ENCODE measurements at places on chromosomes 2 and 18.

DNA sequence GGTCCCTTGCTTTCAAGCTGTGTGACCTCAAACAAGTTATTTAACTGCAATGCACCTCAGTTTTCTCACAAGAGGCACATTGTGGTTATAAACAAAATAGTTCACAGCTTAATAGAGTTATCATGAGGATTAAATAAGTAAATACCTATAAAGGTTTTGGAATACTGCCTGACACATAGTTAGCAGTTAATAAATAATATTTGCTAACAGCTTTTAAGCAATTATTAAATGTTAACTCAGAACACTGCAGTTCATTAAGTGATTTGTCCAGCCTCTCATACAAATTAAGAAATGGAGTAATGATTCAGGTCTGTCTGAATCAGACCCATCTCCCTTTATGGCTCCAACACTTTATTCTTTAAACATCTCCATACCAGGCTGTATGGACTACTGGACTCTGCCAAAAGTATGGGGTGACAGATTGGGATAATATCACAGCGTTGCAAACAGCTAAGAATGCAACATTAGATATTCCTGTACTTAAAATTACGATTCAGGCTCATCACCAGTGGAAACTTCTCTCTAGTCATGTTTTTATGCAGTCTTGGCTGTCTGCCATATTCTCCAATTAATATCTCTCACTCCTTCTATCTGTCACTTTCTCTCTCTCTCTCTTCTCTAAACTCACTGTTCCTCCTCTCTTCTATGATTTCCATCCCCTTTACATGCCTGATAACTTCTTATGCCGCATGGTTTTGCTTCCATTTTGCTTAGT, 370.6 kb upstream of the UBE2E3 start:
- DNase-seq = no peak

DNA sequence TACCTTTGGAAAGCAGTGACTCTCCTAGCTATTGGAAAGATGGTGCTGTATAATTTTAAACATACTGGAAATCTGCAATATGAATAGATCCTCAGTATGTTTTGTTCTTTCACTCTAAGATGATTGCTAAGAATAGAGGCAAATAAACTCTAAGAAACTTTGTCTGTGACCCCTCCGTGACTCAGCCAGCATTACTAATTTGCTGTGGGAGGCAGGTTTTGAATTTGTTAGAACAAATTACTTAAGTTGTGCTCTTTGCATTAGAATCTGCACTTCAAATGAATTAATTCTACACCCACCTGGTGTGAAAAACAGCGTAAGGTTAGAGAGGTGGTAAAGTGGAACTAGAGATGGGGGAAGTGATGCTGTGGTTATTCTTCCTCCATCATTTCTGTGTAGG, 142.2 kb downstream of the RAPGEF4 start:
- DNase-seq = no peak

GRCh38 chr2:70527447-70528080, 26.1 kb downstream of the TGFA start:
- no peak for DNase-seq

- DNase-seq = no peak
These were observed 769 bp downstream of the ALMS1 start for GRCh38 chr2:73386342-73386868.

DNA sequence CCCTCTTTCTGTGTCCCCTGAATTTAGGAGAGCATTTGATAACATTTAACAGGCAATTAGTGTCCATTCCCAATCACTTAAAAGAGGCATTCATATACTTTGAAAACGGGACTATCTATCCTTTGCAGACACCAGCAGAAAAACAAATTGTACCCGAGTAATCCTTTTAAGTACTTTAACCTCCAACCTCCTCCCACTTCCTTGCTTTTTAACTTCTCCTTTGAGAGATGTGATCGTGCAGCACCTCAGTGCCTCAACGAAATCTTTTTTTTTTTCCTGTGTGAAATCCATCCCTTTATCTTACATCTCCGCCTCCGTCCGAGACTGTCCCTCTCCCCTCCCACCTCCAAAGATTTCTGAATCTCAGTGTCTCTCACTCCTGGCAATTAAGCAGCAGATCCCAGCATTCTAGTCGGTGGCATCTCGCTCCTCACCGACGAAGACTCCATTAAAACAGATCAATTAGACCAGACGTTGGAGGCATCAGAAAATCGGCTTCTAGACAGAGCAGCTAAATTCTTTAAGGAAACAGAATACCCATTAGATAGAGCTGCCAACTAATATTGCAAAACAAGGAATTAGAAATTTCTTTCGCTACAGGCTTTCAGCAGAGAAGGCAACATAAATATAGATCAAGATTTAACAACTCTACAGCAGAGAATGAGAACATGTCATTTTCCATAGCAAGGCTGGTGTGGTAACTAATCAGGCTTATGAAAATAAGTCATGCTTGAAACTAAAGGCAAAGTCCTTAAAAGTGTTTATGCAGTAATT, 1.9 kb upstream of the TMEFF2 start:
- no peak for DNase-seq

GRCh38 chr2:49177194-49177593, 22.9 kb upstream of the FSHR start:
- DNase-seq = no peak

- no peak for DNase-seq
These were observed 1282.2 kb upstream of the ZEB2 start for GRCh38 chr2:145802133-145802532.

- no peak for DNase-seq
These were observed 18.5 kb downstream of the AKAIN1 start for GRCh38 chr18:5178519-5178918.

- no peak for DNase-seq
These were observed 90.0 kb downstream of the TRIB2 start for GRCh38 chr2:12806549-12807242.

DNA sequence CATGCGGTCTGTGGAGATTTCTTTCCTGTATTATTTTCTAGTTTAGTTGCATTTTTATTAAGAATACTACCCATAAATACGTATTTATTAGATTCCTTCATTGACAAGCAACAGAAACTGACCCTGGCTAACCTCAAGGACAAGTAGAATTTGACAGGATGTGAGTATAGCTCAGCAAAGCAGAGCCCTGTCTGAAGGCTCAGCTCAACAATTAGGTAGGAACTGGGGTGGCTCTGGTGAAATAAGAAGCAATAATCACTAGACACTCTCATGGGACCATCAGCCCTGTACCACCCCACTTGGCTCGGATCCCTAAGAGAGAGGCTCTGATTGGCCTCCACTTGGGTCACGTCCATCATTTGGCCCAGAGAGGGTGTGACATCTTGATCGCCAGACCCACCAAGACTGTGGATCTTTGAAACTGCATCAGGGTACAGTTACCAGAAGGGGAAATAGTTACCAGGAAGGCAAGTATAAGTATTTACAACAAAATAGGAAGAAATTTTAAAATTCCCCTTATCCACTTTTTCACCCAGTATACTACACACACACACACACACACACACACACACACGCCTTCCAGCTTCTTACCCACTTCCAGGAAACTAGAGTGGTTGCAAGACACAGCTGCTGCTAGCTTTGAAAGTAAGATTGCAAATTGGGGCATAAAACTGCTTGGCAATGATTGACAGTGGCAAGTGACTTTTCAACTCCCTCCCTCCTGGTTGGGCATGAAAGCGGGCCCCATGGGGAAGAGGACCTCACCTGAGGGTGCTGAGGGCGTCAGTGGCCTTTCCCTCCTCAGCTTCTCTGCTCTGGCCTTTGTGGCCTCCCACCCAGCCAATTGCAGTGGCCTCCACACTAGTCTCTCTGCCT, 41.8 kb downstream of the KCTD18 start:
- no peak for DNase-seq

GRCh38 chr2:238252766-238253630, 13.2 kb upstream of the HES6 start:
- DNase-seq = no peak

GRCh38 chr18:808502-808901, 3.5 kb downstream of the YES1 start:
- no peak for DNase-seq

DNA sequence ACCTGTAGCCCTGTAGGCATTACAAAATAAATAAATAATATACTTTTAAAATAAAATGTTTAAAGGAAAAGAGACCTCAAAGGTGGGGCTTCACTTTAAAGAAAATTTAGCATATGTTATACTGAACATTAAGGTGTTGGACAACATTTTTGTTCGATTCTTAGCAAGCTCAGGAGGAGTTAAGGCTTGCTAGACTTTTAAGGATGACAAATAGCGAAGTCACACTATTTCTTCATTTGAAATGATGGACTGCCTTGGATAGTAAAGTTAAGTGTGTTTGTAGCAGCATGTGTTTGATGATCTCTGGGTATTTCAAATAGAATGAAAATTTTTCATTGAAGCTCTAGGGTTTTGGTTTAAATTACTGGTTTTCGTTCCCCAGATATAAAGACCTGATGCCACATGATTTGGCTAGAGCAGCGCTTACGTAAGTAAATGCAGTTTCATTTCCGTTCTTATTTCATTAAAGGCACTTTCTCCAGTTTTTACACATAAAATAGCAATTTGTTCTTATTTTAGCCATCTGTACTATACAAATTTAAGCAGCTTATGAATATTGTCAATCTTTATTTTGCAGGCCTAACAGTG, 24.9 kb downstream of the HADHB start:
- no peak for DNase-seq

Data from activated CD4-positive, alpha-beta T cell treated with anti-CD3 and anti-CD28 coated beads, Interleukin-2, amount 50 U/mL, for 24 hours (primary cell).